ENCODE measurements at places on chromosomes 7 and 10.
A peak's percentile ranks its signal among the peaks of the same experiment; 100 is the strongest.

GRCh38 chr7:15719311-15719710 is 32.8 kb upstream of the MEOX2 start:
- no peak overlapping the region for H3K27ac ChIP-seq
- H3K27me3 ChIP-seq = no peaks in the 10 kb centered on the region
- no peaks in the 10 kb centered on the region for H3K4me1 ChIP-seq
- H3K4me3 ChIP-seq = no peak overlapping the region
- no peak for DNase-seq
- no peaks in the 10 kb centered on the region for H3K36me3 ChIP-seq

DNA sequence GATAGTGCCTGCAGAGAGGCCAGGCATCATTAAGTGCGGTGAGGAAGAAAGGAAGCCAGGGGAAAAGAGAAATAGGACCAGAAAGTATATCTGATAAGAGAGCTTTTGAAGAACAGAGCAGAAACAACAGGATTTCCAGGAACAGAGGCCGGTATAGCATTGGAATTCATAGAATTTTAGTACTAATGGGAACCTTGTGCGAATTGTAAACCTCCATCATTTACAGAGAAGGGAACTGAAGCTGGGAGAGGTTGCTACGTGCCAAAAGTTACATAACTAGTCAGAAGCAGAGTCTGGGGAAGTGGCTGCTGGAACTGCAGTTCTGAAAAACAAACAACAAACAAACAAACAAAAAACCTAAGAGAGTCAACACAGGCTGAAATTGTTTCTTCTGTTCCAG is 5.4 kb upstream of the ZMYND11 start:
- H3K27me3 ChIP-seq = no peaks in the 10 kb centered on the region
- H3K27ac ChIP-seq = no peak overlapping the region
- DNase-seq = no peak
- no peak overlapping the region for H3K4me3 ChIP-seq
- H3K36me3 ChIP-seq = no peaks in the 10 kb centered on the region

DNA sequence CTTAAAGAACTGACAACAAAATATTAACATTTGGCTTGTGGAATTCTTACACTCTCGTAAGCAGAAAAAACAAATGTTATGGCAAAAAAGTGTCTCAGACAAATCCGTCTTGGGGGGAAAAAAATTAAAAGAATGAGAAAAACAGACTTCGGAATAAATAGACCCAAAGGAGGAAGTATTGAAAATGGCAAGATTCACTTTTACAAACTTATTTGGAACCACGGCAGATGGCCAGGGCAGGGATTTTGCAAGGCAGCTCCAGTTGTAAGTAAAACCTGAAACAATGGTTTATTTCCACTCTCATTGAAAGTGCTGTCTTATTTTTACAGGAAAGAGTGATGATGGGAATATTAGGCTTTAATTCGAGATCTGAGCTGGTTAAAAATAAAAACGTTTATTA is 1.5 kb upstream of the ZNF438 start:
- DNase-seq = no peak
- H3K36me3 ChIP-seq = no peaks in the 10 kb centered on the region
- no peaks in the 10 kb centered on the region for H3K27me3 ChIP-seq
- peaks cover 41% of the 10 kb centered on the region for H3K4me1 ChIP-seq
- no peak overlapping the region for H3K4me3 ChIP-seq

- H3K27me3 ChIP-seq = no peaks in the 10 kb centered on the region
- no peak for DNase-seq
- no peaks in the 10 kb centered on the region for H3K36me3 ChIP-seq
- no peaks in the 10 kb centered on the region for H3K4me1 ChIP-seq
- H3K27ac ChIP-seq = no peak overlapping the region
- no peak overlapping the region for H3K4me3 ChIP-seq
These were observed 32.8 kb downstream of the PIK3AP1 start for GRCh38 chr10:96687317-96688012.

DNA sequence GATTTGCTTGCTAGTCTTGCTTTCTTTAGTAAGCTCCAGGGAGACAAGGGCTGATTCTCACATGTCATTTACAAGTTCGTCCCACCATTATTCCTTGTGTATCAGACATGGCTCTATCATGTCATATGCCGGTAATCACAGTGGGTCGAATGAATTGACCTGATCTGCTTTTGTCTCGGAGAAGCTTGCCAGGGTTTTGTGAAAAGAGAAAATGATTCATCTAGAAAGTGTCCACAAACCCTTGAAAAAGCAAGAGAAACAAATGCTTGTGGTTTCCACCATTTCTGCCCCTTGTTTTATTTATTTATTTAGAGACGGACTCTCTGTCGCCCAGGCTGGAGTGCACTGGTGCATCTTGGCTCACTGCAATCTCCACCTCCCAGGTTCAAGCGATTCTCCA is 278.5 kb downstream of the TCF7L2 start:
- no peak overlapping the region for H3K27ac ChIP-seq
- H3K27me3 ChIP-seq = no peaks in the 10 kb centered on the region
- H3K4me1 ChIP-seq = no peaks in the 10 kb centered on the region
- H3K4me3 ChIP-seq = no peak overlapping the region
- no peak for DNase-seq
- H3K36me3 ChIP-seq = no peaks in the 10 kb centered on the region

- DNase-seq = no peak
- H3K4me1 ChIP-seq = no peaks in the 10 kb centered on the region
- H3K4me3 ChIP-seq = no peak overlapping the region
- peaks cover 7% of the 10 kb centered on the region for H3K27me3 ChIP-seq
- H3K27ac ChIP-seq = no peak overlapping the region
- H3K36me3 ChIP-seq = no peaks in the 10 kb centered on the region
These were observed 54.0 kb upstream of the LRRC18 start for GRCh38 chr10:48993627-48994026.

GRCh38 chr10:101266381-101267289 is 37.4 kb upstream of the LBX1 start:
- no peaks in the 10 kb centered on the region for H3K36me3 ChIP-seq
- no peak overlapping the region for H3K27ac ChIP-seq
- no peaks in the 10 kb centered on the region for H3K4me1 ChIP-seq
- H3K4me3 ChIP-seq = no peak overlapping the region

DNA sequence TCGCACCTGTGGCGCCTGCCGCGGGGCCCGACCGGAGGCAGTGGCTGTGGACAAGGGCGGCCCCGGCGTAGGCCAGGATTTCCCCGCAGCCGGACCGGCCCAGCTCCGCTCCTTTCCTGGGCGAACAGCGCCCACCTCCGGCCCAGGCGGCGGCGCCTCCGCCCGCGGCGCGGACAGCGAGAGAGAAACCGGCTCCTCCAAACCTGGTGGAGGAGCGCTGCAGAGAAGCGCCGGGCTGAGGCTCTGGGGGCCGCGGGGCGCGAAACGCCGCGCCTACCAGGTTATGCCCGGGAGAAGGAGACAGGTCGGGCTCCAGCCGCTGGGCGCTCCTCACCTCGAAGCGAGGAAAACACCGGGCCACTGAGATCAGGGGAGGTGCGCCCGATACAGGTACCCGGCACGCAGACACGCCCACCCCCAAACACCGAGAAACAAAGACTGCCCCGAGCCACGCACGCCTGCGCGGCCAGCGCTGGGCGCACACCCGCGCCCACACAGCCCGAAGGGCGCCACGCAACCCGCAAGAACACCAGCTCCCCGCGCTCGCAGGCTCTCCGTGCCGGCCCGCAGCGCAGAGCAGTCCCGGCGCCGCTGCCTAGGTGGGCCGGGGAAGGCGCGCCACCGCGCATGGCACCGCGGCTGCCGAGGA is 3.3 kb downstream of the GRID1 start:
- DNase-seq = no peak
- H3K36me3 ChIP-seq = no peaks in the 10 kb centered on the region
- no peak overlapping the region for H3K4me3 ChIP-seq

DNA sequence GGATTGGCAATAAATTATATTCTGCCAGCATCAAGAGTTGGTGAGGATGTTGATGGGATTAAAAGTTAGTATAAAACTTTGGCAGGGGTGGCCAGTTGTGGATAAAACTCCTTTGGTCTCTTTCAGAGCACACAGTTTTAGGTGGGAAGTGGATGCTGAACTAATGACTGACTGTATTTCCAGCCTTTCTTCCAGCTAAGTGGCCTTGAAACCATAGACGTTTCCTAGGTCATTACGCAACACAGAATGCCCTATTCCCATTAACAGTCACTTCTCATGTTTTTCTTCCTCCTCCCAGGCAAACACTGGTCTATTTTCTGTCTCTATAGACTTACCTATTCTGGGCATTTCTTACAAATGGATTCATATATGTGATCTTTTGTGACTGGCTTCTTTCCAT is 467.4 kb downstream of the NEBL start:
- no peak overlapping the region for H3K4me3 ChIP-seq
- no peaks in the 10 kb centered on the region for H3K4me1 ChIP-seq
- H3K27me3 ChIP-seq = no peaks in the 10 kb centered on the region
- H3K36me3 ChIP-seq = no peaks in the 10 kb centered on the region
- H3K27ac ChIP-seq = no peak overlapping the region

GRCh38 chr7:75601539-75601938 is 109.4 kb downstream of the SPDYE5 start:
- H3K27ac ChIP-seq = no peak overlapping the region
- no peaks in the 10 kb centered on the region for H3K27me3 ChIP-seq
- no peak overlapping the region for H3K4me3 ChIP-seq
- peaks cover 24% of the 10 kb centered on the region for H3K4me1 ChIP-seq
- DNase-seq = no peak
- H3K36me3 ChIP-seq = no peaks in the 10 kb centered on the region

DNA sequence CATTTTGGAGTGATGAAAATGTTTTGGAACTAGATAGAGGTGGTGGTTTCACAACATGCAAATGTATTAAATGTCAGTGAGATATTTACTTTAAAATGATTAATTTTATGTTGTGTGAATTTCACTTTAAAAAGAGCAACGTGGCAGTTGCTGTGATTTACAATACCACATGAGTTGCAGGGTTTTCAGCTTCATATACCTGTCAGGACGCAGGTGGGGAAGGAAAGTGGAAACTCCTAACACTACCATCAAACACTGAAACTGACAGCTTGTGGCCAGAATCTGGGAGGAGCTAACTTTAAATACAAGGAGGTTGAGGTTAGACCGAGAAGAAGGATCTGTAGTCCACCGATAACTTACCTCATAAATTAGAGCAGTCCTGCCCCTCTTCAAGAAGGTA is 168.9 kb upstream of the TMEM72 start:
- H3K4me1 ChIP-seq = no peaks in the 10 kb centered on the region
- no peak for DNase-seq
- no peak overlapping the region for H3K27ac ChIP-seq

- no peaks in the 10 kb centered on the region for H3K27me3 ChIP-seq
- DNase-seq = no peak
- no peak overlapping the region for H3K27ac ChIP-seq
- no peak overlapping the region for H3K4me3 ChIP-seq
- H3K36me3 ChIP-seq = no peaks in the 10 kb centered on the region
- H3K4me1 ChIP-seq = no peaks in the 10 kb centered on the region
These were observed 40.1 kb upstream of the ZNRF2 start for GRCh38 chr7:30244340-30244739.

- no peaks in the 10 kb centered on the region for H3K36me3 ChIP-seq
- DNase-seq = no peak
- H3K27ac ChIP-seq = no peak overlapping the region
- peaks cover 27% of the 10 kb centered on the region for H3K27me3 ChIP-seq
- H3K4me3 ChIP-seq = no peak overlapping the region
These were observed 84.2 kb upstream of the FRMD4A start for GRCh38 chr10:14414901-14415300.

- no peaks in the 10 kb centered on the region for H3K36me3 ChIP-seq
- no peak overlapping the region for H3K27ac ChIP-seq
These were observed 1.6 kb upstream of the PRF1 start for GRCh38 chr10:70604106-70604505.

DNA sequence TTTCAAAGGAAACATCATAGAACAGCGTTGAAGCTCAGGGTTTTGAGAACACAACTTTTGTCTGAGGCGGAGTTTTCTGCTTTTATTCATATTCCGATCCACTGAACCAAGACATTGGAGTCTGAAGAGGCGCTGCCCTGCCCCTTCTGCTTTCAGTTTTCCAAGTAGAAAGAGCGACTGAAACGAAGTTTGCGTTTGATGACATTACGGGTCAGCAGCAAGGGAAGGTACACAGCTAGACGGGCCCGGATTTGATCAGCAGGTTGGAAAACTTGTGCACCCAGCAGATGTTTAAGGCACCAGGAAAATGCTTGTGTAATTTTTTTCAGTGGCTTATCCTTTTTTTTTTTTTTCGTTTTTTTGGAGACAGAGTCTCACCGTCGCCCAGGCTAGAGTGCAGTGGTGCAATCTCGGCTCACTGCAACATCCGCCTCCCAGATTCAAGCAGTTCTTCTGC is 720 bp downstream of the SUN1 start:
- peaks cover 46% of the 10 kb centered on the region for H3K4me1 ChIP-seq
- H3K4me3 ChIP-seq = 0 out of 2 replicates have a peak overlapping the region, but pooled peaks have one; percentile 13
- DNase-seq = no peak
- H3K27me3 ChIP-seq = no peaks in the 10 kb centered on the region

- no peak overlapping the region for H3K4me3 ChIP-seq
- H3K4me1 ChIP-seq = no peaks in the 10 kb centered on the region
- H3K27ac ChIP-seq = peak overlapping the region; percentile 25
- DNase-seq = peak; percentile 19
- no peaks in the 10 kb centered on the region for H3K36me3 ChIP-seq
These were observed 82.1 kb downstream of the SLC37A3 start for GRCh38 chr7:140316165-140316661.

- DNase-seq = no peak
- H3K27ac ChIP-seq = no peak overlapping the region
- H3K36me3 ChIP-seq = no peaks in the 10 kb centered on the region
- H3K27me3 ChIP-seq = no peaks in the 10 kb centered on the region
These were observed 80.0 kb downstream of the ZNF277 start for GRCh38 chr7:112286250-112287086.

DNA sequence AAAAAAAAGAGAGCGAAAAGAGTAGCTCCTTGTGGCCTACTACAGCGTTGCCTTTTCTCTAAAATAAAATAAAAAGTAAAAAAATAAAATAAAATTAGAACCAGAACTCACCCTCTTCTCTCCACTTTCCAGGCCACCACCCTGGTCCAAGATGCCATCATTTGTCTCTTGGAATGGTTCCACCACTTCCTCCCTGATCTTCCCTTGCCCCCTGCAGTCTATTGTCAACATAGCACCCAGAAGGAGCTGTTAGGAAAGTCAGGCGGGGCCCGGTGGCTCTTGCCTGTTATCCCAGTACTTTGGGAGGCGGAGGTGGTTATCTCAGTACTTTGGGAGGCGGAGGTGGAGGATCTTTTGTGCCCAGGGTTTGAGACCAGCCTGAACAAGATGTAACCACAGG is 7.6 kb upstream of the GRID2IP start:
- H3K4me3 ChIP-seq = no peak overlapping the region
- no peaks in the 10 kb centered on the region for H3K36me3 ChIP-seq
- no peak overlapping the region for H3K27ac ChIP-seq
- DNase-seq = peak; percentile 56

GRCh38 chr10:130370721-130371120 is 234.5 kb downstream of the GLRX3 start:
- no peak for DNase-seq
- H3K4me1 ChIP-seq = no peaks in the 10 kb centered on the region
- H3K27me3 ChIP-seq = no peaks in the 10 kb centered on the region
- H3K4me3 ChIP-seq = no peak overlapping the region

DNA sequence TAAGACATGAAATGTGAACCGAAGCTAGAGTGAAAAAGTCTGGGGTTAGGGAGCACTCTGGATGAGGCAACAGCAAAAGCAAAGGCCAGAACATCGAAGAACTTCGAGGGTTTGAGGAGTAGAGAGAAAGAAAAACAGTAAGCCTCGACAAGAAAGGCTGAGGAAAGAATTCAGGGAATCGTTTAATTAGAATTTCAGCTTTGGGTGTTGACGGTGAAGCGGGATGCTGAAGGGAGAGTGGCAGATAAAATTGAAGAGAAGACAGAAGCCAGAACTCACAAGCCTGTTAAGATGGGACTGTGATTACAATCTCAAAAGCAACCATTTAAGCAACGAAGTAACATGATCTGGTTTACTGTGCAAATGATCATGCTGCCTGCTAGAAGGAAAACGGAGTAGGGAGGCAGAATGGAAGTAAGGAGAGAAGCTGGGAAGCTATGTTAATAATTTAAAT is 2.1 kb downstream of the TRDMT1 start:
- no peak overlapping the region for H3K4me3 ChIP-seq
- no peak for DNase-seq
- peaks cover 5% of the 10 kb centered on the region for H3K4me1 ChIP-seq
- H3K27ac ChIP-seq = no peak overlapping the region
